MV-4-11 (cell line): ENCODE measurements at places on chromosomes 5 and 9.

- DNase-seq, result no peak
Observed at GRCh38 chr9:107935931-107936330, 446.4 kb upstream of the KLF4 start.

DNA sequence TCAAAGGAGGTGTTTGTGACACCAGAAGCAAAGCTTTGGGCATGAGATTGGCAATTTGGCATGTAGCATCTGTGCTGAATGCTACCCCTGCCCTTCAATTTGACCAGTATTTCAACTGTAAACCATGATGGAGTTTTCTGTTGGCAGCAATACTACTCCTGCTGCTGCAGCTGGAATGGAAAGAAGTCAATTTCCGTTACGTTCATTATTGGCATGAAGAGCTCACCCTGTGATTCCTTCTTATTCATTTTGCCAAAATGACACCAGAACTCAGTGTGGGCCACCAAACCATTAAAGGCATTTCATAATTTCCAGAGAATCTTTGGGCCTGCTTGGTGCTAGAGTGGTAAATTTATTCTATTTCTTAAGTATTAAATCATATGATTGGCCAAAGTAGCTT is 433.1 kb upstream of the DMAC1 start:
- DNase-seq, result no peak

GRCh38 chr9:76759732-76760131 is 4.5 kb upstream of the PCA3 start:
- DNase-seq, result peak; percentile 38

- DNase-seq, result no peak
Observed at GRCh38 chr5:51185850-51186329, 197.4 kb upstream of the ISL1 start.

GRCh38 chr5:177343777-177344176 is 7.7 kb downstream of the LMAN2 start:
- DNase-seq, result no peak
